ENCODE measurements at places on chromosomes 1 and 21.

GRCh38 chr1:90133133-90133532 lies 138.2 kb downstream of the ZNF326 start:
- peak; percentile 43 for DNase-seq

- DNase-seq: no peak
Observed at GRCh38 chr1:90876101-90876500, 145.7 kb downstream of the ZNF644 start.

DNA sequence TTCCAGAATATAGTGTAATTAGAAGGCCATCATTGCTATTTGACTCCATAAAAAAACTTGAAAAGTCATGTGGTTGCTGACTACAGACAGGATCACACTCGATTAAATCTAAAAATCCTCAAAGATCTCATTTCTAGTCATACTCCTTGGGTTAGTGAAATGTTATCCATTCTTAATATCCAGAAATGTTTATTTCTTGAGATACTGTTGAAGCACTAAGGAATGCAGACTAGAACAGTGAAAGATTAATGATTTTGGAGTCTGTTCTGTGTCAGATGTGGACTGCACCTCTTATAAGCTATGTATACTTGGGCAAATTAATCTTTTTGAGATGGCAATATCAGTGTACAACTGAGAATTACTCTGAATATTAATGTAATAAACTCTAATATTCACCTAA lies 65.1 kb downstream of the ADSS2 start:
- DNase-seq: no peak

- no peak for DNase-seq
Observed at GRCh38 chr1:227901906-227902640, 45.7 kb downstream of the WNT9A start.

GRCh38 chr1:57845041-57845440 lies 421.2 kb upstream of the DAB1 start:
- DNase-seq: no peak

DNA sequence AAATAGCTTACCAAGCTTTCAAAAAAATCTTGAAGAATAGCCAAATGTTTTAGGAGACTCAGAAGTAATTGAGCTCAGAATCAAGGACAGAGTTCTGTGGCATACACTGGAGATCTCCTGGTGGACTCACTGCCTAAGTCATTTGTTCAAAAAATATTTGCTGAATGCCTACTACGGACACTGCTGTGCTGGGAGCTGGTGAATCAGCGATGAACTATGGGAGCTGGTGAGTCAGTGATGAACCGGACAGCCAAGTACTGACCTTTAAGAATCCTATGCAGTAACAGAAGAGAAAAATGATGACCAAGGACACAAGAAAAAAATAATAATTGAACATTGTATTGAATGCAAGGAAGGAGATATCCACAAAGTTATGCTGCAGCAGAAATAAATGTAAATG lies 717.9 kb upstream of the CXADR start:
- no peak for DNase-seq

DNA sequence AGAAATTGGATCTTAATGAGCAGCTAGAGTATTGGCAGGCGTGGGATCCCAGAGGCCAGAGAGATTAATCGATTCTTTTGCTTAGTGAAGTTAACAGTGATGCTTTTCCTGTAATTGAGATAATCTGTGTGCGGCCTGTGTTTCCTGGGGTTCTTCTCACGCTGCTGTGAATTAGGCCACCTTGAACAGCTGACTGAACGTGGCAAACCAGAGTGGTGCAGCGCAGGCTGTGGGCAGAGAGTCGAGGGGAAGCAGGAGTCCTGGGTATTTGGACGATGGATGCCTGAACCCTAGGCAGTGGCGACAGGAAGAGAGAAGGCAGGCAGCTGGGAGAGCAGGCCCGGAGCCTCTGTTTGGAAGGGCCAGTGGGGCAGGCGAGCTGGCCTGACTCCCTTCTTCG lies 51.7 kb downstream of the RYR2 start:
- no peak for DNase-seq

DNA sequence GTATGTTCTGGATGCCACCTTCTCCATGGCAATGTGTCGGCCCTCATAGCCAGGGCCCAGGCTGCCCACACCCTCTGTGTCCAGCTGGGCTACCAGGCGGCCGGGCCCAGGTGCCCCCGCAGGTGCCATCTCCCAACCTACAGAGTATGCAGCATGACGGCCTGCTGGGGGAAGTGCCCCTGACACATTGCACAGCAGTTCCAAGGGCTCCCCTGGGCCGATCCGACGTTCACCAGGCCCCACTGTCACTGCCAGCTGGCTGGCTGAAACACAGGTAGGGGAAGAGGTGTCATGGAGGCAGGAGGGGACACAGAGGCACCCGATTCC lies 5.4 kb downstream of the IGSF8 start:
- DNase-seq: no peak

DNA sequence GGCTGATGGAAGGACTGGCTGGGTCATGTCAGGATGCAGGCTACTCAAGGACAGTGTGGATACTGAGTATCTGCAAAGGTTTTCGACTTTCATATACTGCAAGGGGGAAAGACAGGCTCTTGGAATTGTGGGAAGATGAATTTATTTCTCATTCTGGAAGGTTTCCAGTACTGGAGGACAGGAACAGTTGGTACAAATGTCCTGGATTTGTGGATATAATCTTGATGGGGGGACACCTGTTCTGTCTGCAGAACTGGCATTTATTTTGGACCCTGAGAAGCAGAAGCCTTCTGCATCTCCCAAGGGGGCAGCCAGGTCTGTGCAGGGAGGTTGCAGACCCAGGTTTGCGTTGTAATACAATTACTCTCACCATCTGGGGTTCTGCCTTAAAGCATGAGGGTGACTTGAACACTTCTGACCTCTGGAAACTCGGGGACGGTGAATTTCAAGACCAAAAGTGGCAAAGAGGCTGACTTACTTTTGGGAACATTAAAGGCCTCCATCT lies 65.8 kb downstream of the NOS1AP start:
- DNase-seq: no peak

DNA sequence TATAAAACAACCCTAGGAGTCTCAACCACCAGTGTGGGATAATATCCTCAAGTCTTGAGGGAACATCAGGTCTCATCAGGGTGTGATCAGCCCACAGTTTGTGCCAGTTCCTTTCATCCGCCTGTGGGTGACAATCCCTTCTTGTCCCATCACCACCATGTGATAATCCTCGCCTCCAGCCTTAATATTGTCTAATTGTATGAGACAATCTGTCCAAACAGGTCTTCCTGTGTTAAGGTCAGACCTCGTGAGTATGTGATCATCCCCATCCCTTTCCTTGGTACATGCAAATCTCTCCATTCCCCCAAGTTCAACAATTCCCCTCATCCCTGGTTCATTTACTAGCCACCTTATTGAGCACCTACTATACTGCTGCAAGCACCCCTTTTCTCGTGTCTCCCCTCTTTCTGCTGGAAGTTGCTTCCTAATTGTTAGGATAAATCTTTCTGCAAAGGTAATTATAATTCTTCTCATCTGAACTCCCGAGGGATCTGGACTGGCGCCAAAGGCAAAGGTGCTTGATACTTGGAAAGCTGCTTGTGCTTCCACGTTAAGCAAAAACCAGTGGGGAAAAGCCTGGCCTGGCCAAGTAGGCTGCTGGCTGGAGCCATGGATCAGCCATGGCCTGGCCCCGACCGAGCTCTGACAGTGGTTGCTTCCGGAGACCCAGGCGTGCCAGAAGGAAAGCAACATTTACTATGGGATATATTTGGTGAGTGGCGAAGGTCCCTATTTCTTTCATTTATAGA lies 92.5 kb downstream of the RNF220 start:
- no peak for DNase-seq

DNA sequence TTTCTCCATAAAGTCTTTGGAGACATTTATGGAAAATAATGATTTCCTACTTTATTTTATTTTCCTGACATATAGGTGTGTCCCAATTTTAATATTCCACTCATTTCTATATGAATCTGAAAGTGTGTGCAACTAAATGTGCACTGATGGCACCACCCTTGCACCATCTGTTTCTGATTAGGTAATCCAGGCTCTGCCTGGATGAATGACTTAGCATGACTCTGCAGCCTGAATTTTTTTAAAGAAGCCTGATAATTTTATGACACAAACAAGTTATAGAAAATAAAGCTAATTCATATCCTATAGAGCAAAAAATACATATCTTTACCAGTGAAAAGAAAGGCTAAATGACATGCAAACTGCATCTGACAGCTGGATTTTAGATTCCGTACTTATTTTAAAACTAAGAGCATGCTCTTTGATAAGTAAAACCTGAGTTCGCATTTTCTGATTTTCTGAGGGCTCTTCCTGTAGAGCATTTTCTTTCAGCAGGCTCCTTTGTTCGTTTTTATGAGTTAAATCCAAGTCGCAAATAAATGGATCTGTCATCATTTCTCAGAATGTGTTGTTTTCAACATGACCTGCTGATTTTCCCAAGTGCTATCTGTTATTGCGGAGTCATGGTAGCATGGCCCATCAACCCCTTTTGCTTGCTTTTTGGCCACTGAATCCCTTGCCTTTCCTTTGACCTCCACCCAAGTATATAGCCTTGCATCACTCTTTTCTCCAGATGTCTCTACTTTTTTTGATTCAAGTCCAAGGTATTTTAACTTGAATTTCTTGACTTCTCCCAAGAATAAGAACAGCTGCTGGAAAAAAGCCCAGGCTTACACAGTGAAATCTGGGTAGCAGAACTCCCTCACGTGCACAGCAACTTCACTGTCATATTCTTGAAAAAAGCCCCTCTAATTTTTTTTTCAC lies 52.8 kb upstream of the LYPLAL1 start:
- DNase-seq: no peak

GRCh38 chr1:179146476-179146875 lies 64.6 kb downstream of the TOR3A start:
- no peak for DNase-seq

- DNase-seq: no peak
Observed at GRCh38 chr1:32639489-32640075, 10.8 kb downstream of the ZBTB8OS start.

GRCh38 chr1:115142616-115143015 lies 53.3 kb upstream of the TSPAN2 start:
- DNase-seq: no peak

Measured in NCI-H748 treated with DMSO at 0.1 percent for 48 hours (cell line).